ENCODE measurements at places on chromosomes 11 and 22.

DNA sequence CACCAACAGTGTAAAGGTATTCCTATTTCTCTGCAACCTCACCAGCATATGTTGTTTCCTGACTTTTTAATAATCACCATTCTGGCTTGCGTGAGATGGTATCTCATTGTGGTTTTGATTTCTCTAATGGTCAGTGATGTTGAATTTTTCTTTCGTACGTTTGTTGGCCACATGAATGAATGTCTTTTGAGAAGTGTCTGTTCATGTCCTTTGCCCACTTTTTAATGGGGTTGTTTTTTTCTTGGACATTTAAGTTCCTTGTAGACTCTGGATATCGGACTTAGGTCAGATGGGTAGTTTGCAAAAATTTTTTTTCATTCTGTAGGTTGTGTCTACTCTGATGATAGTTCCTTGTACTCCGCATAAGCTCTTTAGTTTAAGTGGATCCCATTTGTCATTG lies 22.8 kb downstream of the USP35 start:
- DNase-seq = no peak

DNA sequence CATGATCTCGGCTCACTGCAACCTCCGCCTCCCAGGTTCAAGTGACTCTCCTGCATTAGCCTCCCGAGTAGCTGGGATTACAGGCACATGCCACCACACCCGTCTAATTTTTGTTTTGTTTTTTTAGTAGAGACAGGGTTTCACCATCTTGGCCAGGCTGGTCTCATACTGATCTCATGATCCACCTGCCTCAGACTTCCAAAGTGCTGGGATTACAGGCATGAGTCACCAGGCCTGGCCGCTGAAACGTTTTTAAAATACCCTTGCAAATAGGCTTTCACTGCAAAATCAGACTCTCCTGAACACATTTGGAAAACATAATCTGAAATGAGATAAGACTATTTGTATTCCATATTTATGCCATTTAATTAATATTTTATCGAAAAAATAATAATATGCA lies 826.1 kb upstream of the CNTN5 start:
- no peak for DNase-seq

- no peak for DNase-seq
These were observed 11.0 kb upstream of the CERK start for GRCh38 chr22:46748908-46749675.

GRCh38 chr22:37196539-37197450 lies 8.7 kb upstream of the C1QTNF6 start:
- DNase-seq = no peak

DNA sequence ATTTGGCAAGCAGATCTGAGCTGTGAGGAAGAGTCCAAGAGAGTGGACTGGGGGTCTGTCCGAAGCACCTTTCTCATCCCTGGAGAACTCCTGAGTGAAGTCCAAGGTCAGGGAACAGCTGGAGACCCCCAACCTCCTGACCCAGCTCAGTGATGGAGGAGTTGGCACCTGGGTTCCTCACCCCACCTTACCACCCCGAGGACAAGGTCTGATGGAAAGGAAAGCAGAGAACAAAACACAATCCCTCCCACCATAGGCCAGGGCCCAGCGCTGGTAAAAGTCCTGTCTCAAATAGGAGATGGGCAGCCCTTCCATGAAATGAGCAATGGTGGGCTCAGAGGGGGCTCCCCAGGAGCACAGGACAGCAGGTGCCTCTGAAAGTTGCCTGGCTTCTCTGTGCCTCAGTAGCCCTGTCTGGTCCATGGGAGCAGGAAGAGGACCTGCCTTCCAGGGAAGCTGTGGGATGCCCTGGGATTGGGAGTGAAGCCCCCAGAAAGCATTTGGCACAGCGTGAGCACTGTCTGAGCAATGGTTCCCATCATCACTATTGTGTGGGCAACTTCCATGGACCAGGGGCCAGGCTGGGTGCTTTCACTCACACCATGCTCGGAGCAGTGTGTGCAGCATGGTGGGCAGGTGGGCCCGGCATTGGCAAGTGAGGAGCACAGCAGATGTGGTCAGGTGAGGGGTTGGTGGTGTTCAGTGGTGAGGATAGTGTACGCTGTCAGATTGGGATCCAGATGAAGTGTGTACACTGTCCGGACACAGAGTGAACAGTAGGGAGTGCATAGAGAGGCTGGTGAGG lies 7.5 kb downstream of the TRIM29 start:
- no peak for DNase-seq

Measured in H9 (cell line).